Fibroblast of lung (primary cell): ENCODE measurements at places on chromosomes 7 and 10. TPM values are rescaled to one million over a fixed set of nuclear protein-coding genes. Genes with fewer than 3 reads are reported as not detected.
A peak's percentile ranks its signal among the peaks of the same experiment; 100 is the strongest.

Gene PRSS1
- not detected in 2 replicates for total RNA-seq

Gene ATOH7
- under 0.01 TPM in 1 of 2 replicates, not detected in the other for total RNA-seq

Gene BMI1
- 41.6 and 53.2 TPM in 2 replicates for total RNA-seq

DNA sequence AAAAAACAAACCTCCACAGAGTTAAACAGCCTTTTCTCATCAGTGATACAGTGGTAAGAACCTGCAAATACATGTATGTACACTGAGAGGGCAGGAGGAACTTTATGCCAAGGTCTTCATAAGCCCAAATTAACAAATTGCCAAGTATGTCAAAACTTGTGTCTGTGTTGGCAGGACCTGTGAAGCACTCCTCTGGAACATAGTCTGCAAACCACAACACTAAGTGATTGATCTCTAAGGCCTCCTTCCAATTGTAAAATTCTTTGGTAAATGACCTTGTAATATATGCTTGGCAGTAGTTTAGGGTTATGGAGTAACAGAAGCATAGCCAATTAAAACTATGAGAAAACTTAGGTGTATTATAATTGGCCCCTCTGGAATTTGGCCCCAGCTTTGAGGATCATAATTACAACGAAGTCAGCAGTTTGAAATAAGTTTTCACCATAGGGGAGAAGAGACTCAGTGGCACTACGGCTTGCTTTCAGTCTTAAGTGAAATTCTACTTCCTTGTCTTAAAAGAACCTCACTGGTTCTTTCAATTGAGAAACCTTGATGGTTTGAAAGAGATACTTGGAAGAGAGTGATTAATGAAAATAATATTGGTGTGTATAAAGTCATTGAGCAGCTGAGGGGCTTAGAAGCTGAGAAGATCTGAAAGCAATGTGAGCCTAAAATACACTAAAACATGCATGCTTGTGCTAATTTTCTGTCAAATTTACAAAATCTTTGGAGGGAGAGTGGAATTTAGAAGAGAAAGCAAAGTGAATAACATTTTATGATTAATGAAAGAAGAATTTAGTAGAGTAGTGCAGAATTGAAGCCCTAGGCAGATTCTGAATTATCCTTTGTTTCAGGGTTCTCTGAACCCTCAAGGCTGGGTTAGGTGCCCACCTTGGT lies 57.6 kb downstream of the CNNM2 start:
- DNase-seq = peak; percentile 38

- no peak for DNase-seq
Measured at GRCh38 chr10:58436071-58436470, 50.9 kb downstream of the TFAM start.
